Activated CD4-positive, alpha-beta T cell treated with anti-CD3 and anti-CD28 coated beads for 48 hours (primary cell): ENCODE measurements at places on chromosomes 2 and 18.

- no peak for DNase-seq
Observed at GRCh38 chr2:197857476-197858107, 53.2 kb downstream of the PLCL1 start.

DNA sequence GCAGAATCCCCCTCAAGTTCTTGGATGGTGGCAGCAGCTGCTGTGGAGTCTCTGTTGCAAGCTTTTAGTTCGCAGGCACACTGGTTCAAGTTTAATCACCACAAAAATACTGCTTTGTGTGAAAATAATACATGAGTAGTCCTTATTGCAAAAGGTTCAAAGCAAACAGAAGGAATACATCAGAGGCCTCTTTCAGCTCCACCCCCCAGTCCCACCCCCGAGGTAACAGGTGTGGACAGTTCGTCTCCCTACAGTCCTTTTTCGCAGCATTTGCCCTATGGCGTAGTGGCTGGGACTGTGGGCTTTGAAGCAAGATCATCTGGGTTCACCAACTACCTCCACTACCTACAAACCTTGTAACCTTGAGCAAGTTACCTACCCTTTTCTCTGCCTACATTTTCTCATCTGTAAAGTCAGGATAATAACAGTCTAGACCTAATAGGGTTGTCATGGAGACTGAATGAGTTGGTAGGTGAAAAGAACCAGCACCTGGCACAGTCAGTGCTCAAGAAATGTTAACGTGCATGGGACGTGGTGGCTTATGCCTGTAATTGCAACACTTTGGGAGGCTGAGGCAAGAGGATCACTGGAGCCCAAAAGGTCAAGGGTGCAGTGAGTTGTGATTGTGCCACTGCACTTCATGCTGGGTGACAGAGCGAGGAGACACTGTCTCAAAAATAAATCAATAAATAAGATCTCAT, 61.7 kb downstream of the TCF7L1 start:
- DNase-seq = no peak

DNA sequence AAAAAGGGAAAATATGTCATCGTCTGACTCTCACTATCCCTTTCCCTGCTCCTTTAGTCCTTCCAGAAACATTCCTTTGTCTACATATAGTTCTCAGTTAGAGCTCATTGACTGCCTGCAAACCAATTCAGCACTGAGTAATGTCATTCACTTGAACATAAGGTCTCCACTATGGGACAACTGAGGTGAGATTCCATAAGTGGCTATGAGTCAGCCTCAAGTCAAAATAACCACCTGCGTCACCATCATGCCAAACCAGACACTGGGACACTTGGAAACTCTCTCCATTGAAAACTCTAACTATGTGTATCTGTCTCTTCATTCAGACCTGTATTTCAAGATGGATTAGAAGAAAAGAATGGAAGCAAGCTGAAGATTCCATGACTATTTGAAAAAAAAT, 878.0 kb upstream of the PIK3C3 start:
- no peak for DNase-seq

GRCh38 chr18:42052122-42052708, 97.2 kb downstream of the PIK3C3 start:
- DNase-seq = no peak

GRCh38 chr2:209351636-209352035, 72.2 kb upstream of the MAP2 start:
- no peak for DNase-seq

DNA sequence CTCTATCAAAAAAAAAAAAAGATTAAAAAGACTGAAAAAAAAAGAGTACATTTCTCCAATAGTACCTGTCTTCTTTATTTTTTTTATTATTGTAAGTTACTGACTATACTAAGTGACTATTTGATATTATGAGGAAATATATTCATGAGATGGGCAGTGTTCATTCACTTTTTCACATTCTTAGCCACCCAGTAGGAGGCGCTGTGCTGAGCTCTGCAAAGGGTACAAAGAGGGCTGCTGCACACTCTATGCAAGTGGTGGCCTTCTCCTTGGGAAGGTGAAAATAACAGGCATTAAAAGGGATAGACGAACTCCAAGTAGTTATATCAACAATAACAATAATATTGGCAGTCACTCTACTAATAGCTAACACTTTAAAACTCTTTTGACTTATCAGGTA, 1034.9 kb upstream of the FANCL start:
- peak; percentile 5 for DNase-seq
